Iris pigment epithelial cell (primary cell): ENCODE measurements at places on chromosomes 12 and 14.

- no peak for DNase-seq
These were observed 85.4 kb upstream of the HIF1A start for GRCh38 chr14:61609884-61610283.

DNA sequence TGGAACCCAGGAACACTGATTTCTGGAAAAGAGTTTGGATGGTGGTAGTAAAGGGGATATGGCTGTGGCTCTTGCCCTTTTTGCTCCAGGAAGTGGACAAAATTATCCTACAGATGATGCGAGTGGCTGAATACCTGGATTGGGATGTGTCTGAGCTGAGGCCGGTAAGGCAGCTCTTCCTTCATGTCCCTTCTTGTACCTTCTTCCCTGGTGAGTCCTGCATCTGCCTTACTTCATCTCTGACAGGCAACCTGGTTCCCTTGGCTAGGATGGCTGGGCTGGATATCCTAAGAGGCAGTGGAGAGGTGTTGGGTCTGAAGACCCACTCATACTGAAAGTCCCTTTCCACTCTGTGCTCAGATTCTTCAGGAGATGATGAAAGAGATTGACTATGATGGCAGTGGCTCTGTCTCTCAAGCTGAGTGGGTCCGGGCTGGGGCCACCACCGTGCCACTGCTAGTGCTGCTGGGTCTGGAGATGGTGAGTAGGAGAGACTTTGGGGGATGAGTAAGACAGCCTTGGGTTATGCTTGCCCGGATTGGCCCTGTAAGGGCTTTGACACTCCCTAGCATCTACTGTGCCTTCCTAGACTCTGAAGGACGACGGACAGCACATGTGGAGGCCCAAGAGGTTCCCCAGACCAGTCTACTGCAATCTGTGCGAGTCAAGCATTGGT is 8.0 kb downstream of the DGKA start:
- DNase-seq, result no peak

- DNase-seq, result no peak
These were observed 25.4 kb upstream of the YY1 start for GRCh38 chr14:100213587-100213955.

- DNase-seq, result peak; percentile 39
These were observed 50.9 kb upstream of the BICDL1 start for GRCh38 chr12:119938049-119938667.

GRCh38 chr14:101082036-101082435 is 178.5 kb upstream of the RTL1 start:
- DNase-seq, result no peak

DNA sequence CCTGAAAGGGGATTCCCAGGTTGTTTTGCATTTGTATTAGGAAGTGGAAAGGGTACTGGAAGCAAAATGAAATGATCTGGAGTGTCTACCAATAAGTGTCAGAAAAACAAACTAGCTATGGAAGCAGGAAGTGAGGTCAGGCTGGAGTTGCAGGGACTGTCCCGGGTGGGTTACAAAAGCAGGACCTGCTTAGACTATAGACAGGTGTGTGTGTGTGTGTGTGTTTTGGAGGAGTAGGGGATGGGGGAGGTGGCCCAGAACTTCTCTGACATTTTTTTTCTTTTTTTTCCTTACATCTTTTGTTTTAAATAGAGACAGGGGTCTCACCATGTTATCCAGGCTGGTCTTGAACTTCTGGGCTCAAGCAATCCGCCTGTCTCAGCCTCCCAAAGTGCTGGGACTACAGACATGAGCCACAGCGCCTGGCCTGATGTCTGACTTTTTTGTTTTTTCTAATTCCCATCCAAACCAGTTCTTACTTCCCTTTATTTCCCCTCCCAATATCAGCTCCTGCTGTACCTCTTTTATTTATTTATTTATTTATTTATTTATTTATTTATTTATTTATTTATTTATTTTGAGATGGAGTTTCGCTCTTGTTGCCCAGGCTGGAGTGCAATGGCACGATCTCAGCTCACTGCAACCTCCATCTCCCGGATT is 512 bp upstream of the RND1 start:
- no peak for DNase-seq

DNA sequence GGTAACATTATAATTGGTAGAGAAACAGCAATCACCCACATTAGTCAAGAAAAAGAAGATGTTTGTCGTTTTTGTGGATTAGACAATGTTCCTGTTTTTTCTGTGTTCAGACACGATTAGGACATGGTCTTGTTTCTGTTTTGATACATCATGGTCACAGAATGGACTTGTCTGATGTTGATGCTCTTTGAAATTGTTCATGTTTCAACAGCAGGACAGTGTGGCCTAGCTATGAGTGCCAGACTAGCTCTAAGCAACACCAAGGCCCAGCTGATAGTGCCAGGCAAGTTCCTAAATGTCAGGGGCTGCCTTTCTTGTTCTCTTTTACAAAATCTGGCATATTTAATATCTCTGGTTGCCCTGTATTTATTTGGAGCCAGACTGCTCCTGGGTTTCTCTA is 40.9 kb upstream of the TOMM20L start:
- DNase-seq, result no peak

DNA sequence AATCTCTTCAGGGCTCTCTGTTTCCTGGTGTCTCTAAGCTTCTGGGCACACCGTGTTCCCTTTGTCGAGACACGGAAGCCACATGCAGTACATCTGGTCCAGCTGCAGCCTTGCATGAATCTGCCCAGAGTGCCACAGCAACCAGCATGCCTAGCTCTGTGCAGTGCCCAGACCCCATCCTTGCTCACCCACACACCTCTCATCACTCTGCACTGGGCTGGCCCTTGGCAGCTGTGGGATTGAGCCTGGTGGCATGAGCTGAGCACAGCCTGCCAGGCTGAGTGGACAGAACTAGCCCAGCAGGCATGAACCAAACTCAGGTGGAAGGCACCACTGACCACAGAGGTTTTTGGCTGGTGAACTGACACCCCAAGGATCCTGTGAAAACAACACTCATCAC is 279.9 kb downstream of the ATXN7L3B start:
- no peak for DNase-seq

DNA sequence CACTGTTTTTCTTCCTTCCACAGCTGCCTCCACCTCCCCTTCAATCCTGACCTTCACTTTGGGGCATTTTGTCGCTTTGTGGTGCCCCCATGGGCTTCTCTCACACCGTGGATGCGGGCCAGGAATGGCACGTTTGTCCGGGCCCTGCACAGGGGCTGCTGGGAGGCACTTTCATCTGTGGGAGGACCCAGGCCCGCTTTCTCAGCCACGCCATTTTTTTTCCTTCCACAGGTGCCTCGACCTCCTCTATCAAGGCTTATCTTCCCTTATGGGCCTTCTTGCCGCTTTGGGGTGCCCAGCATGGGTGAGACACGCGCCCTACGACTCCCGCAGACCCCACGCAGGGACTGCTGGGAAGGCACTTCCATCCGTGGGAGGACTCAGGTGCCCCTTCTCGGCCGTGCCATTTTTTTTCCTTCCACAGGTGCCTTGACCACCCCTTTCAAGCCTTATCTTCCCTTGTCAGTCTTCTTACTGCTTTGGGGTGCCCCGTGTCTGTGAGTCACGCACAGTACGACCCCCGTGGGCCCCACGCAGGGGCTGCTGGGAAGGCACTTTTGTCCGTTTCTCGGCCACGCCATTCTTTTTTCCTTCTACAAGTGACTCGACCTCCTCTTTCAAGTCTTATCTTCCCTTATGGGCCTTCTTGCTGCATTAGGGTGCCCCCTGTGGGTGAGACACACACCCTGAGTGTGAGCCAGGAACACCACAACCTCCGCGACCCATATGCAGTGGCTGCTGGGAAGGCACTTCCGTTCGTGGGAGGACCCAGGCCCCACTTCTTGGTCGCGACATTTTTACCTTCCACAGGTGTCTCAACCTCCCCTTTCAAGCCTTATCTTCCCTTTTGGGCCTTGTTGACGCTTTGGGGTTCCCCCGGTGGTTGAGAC is 270.7 kb downstream of the ALG10 start:
- DNase-seq, result no peak

DNA sequence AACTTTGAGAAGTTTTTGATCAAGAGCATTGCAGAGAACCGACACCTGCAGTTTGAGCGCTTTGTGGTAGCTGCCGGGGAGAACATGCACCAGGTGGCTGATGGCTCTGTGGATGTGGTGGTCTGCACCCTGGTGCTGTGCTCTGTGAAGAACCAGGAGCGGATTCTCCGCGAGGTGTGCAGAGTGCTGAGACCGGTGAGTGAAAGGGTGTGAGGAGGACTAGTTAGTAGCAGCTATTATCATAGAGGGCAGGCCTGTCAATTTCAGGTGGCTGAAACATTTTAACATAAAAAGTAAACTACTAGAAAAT is 27.0 kb upstream of the HIGD1C start:
- DNase-seq, result no peak

- peak; percentile 61 for DNase-seq
These were observed 7.4 kb downstream of the SMAGP start for GRCh38 chr12:51262758-51263177.

- DNase-seq, result no peak
These were observed 17.2 kb upstream of the CHPT1 start for GRCh38 chr12:101680240-101680639.

- DNase-seq, result no peak
These were observed 244.9 kb upstream of the PDE3A start for GRCh38 chr12:20123465-20123864.

- DNase-seq, result no peak
These were observed 224.3 kb downstream of the GXYLT1 start for GRCh38 chr12:41920355-41920754.

DNA sequence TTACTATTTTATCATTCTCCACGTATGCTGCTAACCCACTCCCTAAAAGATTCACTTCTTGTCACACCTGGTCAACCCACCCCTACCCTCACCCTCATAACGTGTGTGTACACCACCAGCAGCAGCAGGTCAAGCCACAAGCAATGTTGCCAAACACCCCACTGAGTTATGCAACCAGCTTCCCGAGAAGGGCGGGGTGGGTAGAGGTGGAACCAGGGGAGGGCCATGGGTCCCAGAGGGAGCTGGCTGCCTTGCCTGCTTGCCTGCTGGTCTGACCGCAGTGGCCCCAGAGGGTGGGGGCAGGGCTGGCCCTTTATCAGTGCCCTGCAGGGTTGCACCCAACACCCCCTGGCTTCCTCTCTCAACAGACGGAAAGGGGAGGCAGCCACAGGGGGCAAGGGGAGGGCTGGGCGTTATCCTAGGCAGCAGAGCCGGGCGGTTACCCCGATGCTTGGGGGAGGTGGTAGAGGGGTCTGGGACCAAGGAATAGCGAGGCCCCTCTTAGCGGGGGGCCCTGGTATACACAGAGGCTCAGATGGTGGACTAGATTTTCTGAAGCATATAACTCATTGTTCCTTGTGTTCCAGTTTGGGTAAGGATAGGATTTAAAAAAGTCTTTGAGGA is 3.5 kb upstream of the NFE2 start:
- peak; percentile 67 for DNase-seq
